ENCODE measurements at places on chromosomes 1 and 21.

GRCh38 chr21:39954570-39954969, 87.3 kb downstream of the PCP4 start:
- no peak for DNase-seq

DNA sequence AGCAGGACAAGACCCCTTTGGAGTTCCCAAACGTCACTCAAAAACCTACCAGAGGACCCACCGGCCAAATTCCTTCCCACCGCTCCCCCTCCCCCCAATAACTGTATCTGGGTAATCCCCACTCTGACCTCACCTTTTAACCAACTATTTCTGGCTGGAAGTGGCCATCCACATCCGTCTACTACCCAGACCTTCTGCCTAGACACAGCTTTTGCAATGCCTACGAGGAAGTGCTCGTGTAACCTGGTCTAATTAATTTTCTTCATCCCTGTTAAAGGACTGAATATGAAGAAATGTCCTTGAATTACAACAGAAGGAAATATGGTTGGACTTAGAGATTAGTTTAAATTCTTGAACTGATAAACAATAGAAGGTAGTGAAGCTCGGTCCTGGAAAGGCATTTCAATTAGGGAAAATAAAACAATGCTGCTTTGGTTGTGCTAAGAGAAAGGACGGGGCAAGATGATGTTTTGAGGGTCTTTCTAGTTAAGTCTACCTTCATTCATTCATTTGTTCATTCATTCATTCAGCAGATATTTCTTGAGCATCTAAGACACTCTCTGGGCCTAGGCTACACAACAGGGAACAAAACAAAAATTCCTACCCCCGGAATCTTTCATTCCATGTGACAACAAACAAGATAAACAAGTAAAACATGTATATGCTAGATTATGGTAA, 18.8 kb downstream of the AVPR1B start:
- DNase-seq, result no peak

DNA sequence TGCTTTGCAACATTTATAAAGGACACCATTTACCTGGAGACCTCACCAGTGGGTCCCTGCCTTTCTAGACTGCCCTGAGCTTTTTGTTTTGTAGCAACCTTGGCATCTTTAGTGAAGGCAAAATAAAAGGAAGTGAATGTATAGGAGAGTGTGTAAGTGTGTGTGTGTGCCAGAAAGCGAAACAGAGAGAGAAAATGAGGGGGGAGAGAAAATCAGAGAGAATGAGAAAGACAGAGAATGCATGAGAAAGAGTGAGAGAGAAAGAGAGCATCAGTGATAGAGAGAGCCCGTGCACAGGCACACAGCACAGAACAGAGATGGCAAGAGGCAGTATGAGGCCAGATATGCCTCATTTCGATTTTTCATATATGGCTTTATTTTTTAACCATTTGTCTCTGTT, 57.5 kb downstream of the HSD3B1 start:
- DNase-seq, result no peak

DNA sequence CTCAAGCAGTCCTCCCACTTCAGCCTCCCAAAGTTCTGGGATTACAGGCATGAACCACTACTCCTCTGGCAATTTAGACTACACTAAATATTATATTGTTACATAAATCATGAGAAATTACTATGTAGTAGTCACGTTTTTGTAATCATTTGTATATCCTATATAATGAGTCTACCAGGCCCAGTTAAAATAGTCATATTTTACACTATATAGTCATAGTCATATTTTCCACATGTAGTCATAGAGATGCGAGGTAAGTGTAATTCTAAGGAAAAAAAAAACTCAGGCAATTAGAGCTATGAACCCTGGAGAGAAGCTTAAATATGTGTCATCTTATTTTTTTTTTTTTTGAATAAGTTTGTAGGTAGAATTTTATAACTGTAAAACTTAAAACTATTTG, 90.0 kb downstream of the FNBP1L start:
- no peak for DNase-seq

DNA sequence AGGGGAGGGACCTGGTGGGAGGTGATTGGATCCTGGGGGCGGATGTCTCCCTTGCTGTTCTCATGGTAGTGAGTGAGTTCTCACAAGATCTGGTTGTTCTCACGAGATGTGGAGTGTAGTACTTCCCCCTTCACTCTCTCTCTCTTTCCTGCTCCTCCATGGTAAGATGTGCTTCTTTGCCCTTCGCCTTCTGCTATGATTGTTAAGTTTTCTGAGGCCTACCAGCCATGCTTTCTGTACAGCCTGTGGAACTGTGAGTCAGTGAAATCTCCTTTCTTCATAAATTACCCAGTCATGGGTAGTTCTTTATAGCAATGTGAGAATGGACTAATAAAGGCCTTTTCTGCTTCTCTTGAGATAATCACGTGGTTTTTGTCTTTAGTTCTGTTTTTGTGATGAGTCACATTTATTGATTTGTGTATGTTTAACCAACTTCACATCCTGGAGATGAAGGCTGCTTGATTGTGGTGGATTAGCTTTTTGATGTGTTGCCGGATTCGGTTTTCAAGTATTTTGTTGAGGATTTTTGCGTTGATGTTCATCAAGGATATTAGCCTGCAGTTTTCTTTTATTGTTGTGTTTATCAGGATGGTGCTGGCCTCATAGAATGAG, 45.5 kb downstream of the RABGAP1L start:
- no peak for DNase-seq

GRCh38 chr1:1079408-1080121, 5.5 kb upstream of the RNF223 start:
- DNase-seq, result peak; percentile 20

DNA sequence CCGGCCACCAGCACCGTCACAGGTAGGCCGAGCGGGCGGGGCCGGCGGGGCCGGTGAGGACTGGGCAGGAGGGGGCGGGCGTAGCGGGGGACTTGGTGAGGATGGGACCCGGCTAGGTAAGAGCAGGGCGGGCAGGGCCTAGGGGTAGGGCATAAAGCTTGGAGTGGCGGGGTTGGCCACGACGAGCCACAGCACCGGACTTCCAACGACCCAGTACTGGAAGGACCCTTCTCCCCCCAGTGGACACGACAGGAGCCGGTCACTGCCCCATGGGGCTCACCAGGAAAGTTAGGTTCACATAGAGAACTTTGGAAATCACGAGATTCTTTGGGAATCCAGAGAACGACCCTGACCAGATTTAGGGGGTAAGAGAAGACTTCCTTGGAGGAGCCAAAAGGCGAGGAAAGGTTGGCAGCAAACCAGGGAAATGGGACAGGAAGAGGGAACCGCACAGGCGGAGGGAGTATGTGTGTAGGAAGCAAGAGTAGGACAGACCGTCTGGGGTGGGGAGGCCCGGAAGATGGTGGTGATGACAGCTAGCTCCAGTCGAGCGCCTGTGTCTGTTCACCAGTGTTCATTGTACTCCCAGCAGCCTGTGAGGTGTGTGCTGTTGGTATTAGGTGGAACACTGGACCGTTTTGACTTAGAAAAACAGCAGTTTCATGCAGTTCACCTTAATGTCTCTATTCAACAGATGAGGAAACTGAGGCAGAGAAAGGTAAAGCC, 20.4 kb downstream of the ZNF362 start:
- DNase-seq, result no peak

- DNase-seq, result no peak
These were observed 11.2 kb upstream of the RRP15 start for GRCh38 chr1:218273762-218274479.

GRCh38 chr1:37724575-37724974, 32.3 kb downstream of the CDCA8 start:
- DNase-seq, result no peak

GRCh38 chr1:245561665-245562234, 407.0 kb downstream of the KIF26B start:
- no peak for DNase-seq

DNA sequence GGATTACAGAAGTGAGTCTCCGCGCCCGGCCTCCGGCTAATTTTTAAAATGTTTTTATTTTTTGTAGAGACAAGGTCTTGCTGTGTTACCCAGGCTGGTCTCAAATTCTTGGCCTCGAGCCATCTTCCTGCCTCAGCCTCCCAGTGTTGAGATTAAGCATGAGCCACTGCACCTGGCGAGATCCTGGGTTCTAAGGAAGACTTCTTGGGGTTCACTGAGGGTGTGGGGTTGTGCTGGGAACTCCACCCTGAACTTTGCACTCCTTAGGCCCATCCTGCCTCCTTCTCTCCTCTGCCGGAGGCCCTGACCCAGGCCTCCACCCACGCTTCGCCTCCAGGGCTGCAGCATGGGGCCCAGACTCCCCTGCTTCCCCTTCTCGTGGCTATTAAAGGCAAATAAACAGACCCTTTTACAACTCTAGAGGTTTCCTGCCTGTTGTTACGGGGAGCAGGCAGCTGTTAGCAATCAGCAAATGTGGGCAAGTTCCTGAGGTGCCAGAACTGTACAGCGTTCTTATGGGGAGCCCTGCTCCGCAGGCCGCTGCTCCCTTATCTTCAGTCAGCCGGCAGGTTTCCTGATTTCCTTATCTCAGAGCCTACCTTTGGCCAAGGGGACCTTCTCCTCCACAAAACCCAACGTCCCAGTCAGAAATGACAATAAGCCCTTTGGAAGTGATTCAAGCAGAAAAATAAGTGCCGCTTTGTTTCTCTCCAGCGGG, 41.0 kb upstream of the LIN9 start:
- no peak for DNase-seq

DNA sequence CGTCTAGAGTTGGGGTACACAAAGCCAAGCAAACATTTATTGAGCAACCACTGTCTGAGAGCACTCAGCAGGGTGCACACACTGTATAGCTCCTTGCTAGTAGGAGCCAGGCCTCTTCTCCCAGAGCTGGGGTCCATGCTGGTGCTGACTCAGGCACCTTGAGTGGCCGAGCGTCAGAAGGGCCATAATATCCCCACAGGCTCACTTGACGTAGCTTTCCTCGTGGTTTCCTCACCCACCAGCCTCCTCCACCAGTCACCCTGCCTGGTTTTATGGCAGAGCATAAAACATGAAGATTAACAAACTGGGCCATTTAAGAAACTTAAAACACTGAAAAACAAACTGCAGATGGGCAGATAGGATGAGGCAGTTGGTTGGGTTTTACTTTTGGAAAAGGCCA, 361.5 kb downstream of the HHAT start:
- DNase-seq, result no peak

- DNase-seq, result no peak
These were observed at the start of gene CLCNKB for GRCh38 chr1:16043521-16043920. Gene CLCNKB (plus strand): TSS chr1:16043782. CDS start chr1:16044493, 711 bp downstream.

GRCh38 chr1:160708801-160709200, 2.8 kb downstream of the CD48 start:
- no peak for DNase-seq

DNA sequence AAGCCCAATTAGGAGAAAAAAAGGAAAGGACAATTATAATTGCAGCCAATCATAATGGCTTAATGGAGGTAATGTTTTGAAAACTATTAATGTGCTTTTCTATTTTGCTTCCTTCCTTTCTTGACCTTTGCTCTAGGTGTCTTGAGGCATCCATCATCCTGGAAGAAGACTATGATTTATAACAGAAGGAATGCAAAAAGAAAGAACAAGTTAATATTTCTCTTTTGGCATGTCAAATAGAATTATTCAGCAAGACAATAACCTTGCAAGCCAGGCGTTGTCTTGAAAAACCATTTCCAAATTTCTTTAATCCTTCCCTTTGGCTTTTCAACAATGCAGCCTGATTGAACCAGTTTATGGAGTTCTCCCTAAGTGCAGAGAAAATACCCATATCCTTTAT, 107.7 kb upstream of the USP24 start:
- no peak for DNase-seq

DNA sequence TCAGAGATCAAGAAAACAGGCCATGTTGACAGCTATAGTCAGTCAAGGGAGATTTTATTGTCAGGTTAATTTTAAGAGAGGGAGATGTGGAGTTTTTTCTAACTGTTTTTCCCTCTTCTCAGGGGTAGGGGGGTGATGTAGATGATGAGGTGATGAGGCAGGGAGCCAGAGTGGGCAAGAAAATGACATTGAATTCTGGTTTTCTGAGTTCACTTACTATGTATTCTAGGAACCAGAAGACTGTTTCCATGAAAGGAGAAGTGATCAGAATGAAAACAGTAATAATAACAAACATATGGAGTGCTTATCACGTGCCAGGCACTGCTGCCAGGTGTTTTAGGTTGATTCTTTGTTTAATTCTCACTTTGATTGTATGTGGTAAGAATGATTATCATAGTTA, 40.2 kb downstream of the CASQ2 start:
- DNase-seq, result no peak

DNA sequence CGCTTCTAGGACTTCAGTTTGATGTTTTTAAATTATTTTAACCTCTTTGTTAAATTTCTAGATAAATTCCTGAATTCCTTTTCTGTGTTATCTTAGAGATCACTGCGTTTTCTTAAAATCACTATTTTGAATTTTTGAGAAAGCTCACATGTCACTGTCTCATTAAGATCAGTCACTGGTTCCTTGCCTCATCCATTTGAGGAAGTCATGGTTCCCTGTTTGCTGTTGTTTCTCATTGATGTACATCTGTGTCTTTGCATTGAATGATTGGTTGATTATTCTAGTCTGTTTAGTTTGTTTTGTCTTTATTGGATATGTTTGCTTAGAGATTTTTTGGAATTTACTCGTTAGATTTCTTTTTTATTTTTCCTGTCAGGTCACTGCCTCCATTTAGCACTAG, 50.1 kb downstream of the CRP start:
- DNase-seq, result no peak

GRCh38 chr1:245684571-245684970, 529.8 kb downstream of the KIF26B start:
- no peak for DNase-seq

DNA sequence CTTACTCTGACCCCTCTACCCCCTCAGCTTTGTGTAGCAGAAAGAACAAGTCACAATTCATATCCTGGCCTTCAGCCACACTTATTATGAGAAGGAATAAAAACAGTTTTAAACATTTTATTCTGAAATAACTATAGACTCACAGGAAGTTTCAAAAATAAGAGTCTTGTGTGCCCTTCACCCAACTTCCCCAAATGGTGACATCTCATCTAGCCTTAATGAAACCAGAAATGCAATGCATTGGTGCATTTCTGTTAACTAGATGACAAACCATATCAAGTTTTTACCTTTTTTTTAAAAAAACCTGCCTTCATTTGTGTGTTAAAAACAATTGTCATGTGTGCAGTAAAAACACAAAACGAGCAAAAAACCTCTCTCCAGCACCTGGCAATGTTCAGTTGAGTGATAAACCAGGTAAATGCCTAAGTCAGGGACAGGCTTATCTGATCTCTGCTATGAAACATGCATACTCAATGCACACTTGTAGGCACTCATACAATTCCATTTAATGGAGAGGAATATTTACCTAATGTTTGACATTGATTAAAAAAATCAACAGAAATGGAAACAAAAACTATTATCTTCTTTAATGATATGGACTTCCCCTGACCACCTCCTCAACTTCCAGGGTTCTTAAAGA, 51.5 kb downstream of the SH3BGR start:
- no peak for DNase-seq

Data from effector memory CD4-positive, alpha-beta T cell (primary cell).